Daoy (cell line): ENCODE measurements at places on chromosomes 7 and 10.
A peak's percentile ranks its signal among the peaks of the same experiment; 100 is the strongest.

DNA sequence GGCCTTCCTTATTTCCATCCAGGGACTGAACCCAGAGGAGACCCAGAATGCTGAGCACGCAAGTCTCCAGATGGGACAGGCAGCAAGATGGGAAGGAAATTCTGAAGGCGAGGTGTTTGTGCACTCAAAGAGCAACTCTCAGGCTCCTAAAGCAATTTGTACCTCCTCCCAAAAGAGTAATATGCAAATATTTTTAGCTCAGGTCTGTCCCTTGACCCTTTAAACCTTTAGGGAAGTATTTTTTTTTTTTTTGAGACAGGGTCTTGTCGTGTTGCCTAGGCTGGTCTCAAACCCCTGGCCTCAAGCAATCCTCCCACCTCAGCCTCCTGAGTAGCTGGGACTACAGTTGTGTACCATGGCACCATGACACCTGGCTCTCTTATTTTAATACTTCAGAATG is 8.4 kb downstream of the RP9 start:
- no peak for DNase-seq

GRCh38 chr10:119736220-119736619 is 10.4 kb downstream of the INPP5F start:
- no peak for DNase-seq

DNA sequence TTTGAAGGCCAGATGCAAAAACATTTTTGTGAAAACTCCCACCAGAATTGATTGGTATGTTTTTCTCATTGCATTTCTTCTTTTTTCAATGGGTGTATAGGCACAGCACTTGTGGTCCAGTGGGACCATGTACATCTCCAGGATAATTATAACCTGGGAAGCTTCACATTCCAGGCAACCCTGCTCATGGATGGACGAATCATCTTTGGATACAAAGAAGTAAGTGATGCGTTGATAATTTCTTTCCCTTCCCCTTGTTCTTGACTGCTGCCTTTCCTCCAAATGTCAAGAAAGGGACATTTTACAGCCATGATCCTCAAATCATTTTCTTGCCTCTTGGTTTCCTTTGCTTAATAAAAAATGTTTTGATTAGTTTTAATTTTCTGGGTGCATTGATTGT is 331.5 kb downstream of the PLXDC2 start:
- DNase-seq = no peak

GRCh38 chr7:107957436-107957835 is 45.5 kb downstream of the LAMB1 start:
- no peak for DNase-seq

GRCh38 chr7:43071604-43072003 is 40.8 kb upstream of the HECW1 start:
- peak; percentile 65 for DNase-seq

DNA sequence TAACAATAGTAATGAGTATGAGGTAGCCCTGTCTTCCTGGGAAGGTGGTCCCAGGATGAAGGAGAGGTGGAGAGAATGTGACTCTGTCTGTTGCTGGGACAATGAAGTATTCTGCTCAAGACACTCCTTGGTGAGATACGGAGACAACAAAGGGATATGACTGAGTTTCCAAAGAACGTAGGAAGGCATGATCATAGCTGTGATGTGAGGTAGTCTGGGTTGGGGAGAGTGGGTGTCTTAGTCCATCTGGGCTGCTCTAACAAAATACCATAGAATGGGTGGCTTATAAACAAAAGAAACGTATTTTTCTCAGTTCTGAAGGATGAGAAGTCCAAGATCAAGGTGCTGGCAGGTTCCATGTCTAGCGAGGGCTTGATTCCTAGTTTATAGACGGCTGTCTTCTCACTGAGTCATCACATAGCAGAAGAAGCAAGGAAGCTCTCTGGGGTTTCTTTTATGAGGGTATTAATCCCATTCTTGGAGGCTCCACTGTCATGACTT is 84.9 kb upstream of the RHOBTB1 start:
- DNase-seq = peak; percentile 49

- DNase-seq = no peak
Observed at GRCh38 chr7:134901389-134902020, 84.8 kb upstream of the AGBL3 start.

DNA sequence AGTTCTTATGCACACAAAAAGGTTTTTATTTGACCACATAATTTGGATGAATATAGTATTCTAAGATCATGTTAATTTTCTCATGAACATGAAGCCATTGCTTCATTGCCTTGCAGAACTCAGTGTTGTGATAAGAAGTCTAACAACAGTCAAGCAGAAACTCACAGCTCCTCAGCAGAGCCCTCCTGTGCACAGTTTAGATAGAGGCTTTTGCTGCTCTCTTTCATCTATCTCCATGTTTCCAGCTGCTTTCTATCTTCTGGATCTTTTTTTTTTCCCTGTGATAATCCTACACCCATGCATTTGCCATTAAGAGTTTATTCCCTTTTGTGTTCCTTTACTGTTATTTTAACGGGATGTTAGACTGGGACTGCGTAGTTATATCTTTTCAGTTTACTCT is 557.7 kb upstream of the LRRTM3 start:
- no peak for DNase-seq

DNA sequence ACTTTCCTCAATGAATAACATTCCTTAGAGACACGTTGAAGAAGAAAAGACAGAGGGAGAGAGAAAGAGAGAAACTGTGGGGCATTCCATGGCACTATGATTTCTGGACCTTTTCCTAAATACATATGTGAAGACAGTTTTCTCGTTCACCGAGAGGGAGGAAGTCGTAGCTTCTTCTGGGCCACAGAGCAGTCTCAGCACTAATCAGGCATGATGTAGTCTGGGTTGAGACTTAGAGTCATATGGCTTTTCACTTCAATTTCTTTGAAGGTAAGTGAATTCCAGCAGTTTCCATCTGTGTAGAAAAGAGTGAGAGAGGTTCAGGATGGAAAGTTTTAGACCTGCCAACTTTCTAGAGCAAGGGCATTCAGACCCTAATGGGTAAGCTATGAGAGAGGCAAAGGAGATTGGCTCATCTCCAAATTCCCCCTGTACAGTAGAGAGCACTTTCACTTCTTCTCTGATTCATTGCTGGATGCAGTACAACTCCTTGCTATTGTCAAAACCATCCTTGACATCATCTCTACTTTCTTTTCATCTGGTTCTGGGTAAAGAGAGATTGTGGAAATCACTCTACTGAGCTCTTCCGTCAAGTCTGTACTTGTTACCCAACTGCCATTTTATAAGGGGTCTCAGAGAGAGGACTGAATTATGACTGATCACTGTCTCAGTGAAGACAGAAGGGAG is 31.5 kb upstream of the OR9A4 start:
- DNase-seq = no peak

DNA sequence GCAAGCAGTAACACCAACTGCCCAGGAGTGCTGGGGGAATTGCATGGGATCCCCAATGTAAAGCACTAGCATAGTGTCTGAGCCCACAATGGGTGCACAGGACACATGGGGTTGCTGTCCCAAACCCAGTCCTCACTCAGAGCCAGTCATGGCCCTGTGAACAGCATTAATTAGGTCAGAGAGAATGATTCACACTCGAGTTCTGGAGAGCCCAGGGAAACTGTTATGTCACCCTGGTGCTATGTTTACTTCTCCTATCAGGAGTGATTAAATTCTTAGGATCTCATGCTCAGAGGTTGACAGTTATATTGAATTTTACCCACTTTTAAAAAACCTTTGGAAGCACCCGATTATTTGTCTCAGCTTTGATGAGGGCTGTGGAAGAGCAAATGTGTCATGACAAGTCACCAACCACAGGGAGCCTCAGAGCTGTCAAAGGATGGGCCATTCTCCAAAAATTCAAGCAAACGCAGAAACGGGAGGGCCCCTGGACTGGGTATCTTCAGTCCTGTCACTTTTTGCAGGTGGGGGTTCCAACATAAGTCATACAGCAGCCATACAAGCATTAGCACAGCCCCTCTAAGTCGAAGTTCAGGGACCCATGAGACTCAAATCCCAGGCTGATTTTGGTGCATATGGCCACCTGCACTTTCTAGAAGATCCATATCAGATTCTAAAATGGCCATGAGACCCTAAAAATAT is 1.3 kb upstream of the RASSF4 start:
- DNase-seq = peak; percentile 66

DNA sequence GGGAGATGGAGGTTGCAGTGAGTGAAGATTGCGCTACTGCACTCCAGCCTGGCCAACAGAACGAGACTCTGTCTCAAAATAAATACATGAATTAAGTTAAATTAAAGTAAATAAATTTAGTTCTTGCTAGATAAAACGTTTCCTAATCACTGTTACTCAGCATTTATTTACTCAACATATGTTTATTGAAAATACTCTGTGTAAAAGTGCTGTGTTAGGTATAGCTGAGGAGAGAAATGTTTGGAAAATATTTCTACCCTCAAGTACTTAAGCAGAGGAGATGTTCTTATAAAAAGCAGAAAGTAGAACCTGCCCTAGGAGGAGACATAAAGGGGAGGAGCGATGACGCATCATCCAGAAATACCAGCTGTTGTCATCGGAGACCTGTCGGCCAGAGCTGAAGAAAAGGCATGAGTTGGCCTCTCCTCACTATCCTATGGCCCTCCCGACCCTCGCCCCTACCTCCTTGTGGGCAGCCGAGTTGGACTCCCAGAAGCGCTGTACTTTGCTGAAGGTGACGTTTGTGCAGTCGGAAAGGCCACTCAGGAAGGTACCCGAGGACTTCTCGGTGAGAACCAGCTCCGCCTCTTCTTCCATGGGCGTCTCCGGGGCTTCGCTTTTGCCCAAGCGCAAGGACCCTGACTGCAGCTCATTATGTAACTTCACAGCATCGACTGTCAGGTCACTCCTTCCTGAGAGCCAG is 1.1 kb downstream of the RRP12 start:
- peak; percentile 76 for DNase-seq

GRCh38 chr10:131847241-131847783 is 53.5 kb upstream of the PPP2R2D start:
- DNase-seq = no peak

DNA sequence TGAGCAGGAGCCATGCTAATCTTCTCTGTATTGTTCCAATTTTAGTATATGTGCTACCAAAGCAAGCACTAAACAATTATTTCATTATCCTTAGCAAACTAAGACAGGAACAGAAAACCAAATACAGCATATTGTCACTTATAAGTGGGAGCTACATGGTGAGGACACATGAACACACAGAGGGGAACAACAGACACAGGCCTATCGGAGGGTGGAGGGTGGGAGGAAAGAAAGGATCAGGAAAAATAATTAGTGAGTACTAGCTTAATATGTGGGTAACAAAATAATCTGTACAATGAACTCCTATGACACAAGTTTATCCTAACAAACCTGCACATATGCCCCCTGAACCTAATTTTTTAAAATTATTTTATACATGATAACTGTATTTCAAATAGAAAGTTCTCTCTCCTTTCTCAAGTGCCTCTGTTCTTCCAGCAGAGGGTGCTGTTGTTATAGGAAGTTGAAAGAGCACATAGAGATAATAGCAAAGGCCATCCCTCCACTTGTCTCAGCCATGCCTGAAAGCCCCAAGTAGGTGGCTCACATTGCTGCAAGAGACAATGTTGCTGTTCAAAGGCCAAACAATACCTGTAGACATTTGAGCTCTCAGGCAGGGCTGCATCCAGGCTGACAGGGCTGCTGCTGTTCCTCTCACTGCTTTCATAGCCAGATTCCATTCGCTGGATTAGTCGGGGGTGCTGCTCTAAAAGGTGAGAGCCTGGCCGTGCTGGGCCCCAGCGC is 33.4 kb upstream of the PPP3CB start:
- peak; percentile 41 for DNase-seq

DNA sequence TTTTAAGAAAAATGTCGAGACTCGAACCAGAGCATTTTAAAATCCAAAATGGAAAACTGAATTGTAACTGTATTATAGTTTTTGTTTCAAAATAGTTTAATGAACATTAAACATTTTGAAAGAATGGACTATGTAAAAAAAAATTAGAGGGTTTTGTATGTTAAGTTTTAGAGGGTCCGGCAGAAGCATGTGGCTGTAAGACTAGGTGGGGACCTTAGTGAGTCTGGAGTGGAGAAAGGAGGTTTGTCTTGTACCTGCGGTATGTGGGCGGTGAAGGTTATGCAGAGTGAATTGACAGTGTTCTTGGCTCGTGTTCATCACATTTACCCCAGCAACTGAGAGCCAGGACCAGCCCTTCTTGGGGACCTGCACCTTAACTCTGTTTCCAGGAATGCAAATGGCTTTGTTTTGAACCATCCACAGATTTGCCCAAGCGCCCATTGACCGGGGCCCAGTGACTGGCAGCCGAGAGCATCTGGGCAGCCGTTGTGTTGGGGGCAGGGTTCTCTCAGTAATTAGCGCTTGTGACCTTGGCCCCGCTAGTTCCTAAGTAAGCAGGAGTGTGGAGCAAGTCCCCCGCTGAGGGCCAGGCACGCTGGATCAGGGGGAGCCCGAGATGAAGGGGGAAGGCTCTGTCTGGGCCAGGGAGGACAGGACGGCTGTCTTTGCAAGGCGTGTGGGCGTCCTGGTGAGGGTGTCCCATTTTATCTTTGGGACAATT is 1.4 kb upstream of the KLF6 start:
- DNase-seq = peak; percentile 54

DNA sequence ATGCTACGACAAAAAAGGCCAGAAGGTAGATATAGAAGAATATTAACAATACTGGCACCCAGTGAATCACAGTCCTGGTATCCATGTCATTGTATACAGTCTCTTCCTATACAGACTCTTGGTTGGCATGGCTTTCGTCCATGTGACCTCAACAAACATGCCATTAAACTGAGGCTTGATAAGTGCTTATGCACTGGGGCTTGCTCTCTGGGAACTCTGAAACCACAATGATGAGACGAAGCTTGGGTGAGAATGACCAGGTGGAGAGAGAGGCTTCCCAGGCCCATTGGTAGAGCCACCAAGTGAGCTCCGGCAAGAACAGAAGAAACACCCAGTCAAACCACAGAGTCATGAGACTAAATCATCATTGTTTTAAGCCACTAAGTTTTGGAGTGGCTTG is 33.2 kb downstream of the PNPLA8 start:
- peak; percentile 71 for DNase-seq

DNA sequence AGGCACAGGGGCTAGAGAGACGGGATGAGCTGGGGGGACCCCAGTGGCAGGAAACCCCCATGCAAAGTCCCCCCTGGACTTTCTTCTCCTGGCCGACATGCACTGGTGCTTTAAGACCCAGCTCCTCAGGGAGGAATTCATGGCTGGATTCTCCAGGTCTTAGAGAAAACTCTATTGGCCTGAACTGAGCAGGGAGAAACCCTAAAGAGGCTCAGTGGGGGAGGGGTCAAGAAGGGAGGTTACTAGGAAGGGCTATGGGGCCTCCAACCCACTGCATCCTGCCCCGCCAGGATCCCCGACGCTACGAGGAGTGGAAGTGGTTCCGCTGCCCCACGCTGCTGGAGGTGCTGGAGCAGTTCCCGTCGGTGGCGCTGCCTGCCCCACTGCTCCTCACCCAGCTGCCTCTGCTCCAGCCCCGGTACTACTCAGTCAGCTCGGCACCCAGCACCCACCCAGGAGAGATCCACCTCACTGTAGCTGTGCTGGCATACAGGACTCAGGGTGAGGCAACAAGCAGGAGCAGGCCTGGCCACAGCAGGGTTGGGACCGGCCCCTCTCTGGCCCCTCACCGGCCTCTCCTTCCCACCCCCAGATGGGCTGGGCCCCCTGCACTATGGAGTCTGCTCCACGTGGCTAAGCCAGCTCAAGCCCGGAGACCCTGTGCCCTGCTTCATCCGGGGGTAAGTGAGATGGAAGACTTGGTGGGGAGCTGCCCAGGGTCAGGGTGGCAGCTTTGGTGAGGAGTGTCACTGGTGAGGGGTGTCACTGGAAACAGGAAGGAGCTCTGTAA is 13.8 kb downstream of the ATG9B start:
- no peak for DNase-seq
